ENCODE measurements at places on chromosomes 2 and 18. TPM values are rescaled to one million over a fixed set of nuclear protein-coding genes. Genes with fewer than 3 reads are reported as not detected.

The CD8B2 gene
- 0.27 TPM for total RNA-seq

GRCh38 chr2:165544897-165545296 lies 75.4 kb downstream of the CSRNP3 start:
- H3K27me3 ChIP-seq: no peaks in the 10 kb centered on the region
- DNase-seq: no peak
- no peak overlapping the region for H3K4me3 ChIP-seq
- no peaks in the 10 kb centered on the region for H3K4me1 ChIP-seq
- no peaks in the 10 kb centered on the region for H3K36me3 ChIP-seq
- no peak overlapping the region for H3K27ac ChIP-seq

GRCh38 chr2:229376866-229377265 lies 105.8 kb upstream of the PID1 start:
- H3K27ac ChIP-seq: no peak overlapping the region
- H3K27me3 ChIP-seq: no peaks in the 10 kb centered on the region
- H3K36me3 ChIP-seq: no peaks in the 10 kb centered on the region
- H3K4me3 ChIP-seq: no peak overlapping the region

The SP140 gene
- 10.6 TPM for total RNA-seq

- no peaks in the 10 kb centered on the region for H3K36me3 ChIP-seq
- H3K27me3 ChIP-seq: no peaks in the 10 kb centered on the region
- no peaks in the 10 kb centered on the region for H3K4me1 ChIP-seq
- H3K27ac ChIP-seq: no peak overlapping the region
- no peak overlapping the region for H3K4me3 ChIP-seq
Measured at GRCh38 chr2:162974771-162975170, 136.2 kb upstream of the KCNH7 start.

DNA sequence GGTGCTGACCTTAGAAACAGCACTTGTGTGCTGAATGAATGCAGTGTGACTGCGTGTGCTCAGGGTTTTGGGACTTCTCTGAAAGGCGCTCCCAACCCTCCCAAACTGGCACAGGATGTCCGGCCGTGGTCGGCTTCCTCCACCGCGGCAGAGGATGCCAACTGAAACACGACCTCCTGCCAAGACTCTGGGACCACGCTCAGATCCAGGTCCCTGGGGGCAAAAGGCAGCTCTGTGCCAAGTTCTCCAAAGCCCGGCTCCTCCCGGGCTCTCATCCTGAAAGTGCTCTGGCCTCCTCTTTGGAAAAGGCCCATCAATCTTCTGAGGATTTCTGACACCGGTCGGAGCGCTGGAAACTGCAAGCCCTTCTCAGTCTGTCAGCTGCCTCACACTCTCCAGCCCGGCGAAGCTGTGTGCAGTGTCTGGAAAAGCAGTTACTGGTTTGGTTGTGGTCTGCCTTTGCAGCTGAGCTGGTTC lies 32.3 kb upstream of the ZBTB7C start:
- no peaks in the 10 kb centered on the region for H3K27me3 ChIP-seq
- DNase-seq: no peak
- H3K4me3 ChIP-seq: no peak overlapping the region
- H3K36me3 ChIP-seq: no peaks in the 10 kb centered on the region
- no peak overlapping the region for H3K27ac ChIP-seq

The KATNAL2 gene
- total RNA-seq: 2.1 TPM

DNA sequence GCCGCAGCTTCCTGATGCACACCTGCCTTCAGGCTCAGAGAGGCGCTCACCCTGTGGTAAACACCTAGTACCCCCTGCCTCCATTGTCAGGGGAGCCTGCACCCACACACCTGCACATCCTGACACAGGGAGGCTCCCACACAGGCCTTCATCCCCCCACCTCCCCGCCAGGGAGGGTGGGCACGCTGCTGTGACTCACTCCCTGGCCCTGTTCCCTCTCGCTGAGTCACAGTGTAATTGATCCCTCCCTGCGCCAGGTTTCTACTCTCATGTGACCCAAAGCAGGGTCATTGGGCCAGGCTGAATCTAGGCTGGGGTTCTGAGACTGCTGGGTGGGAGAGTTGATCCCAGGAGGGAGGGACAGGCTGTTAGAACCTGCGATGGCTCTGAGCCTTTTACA lies 8.5 kb upstream of the CELF4 start:
- no peaks in the 10 kb centered on the region for H3K4me1 ChIP-seq
- H3K27ac ChIP-seq: no peak overlapping the region
- no peaks in the 10 kb centered on the region for H3K27me3 ChIP-seq
- no peak overlapping the region for H3K4me3 ChIP-seq

The SETBP1 gene
- total RNA-seq: 3.3 TPM

DNA sequence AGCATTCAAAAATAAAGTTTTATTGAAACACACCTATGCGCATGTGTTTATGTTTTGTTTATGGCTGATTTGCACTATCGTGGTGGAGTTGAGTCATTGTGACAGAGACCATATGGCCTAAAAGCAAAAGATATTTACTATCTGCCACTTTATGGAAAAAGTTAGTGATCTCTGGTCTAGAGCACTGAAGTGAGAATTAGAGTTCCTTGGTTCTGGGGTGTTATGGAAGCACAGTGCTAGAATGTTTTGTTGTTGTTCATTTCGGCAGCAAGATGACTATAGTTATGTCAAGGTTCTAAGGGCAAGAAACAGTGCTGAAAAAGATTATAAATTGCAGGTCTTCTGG lies 416.5 kb downstream of the SLC4A3 start:
- H3K4me3 ChIP-seq: no peak overlapping the region
- no peak for DNase-seq
- no peaks in the 10 kb centered on the region for H3K4me1 ChIP-seq
- H3K27ac ChIP-seq: no peak overlapping the region
- H3K27me3 ChIP-seq: no peaks in the 10 kb centered on the region

The ODC1 gene
- total RNA-seq: 31.5 TPM

The C2orf66 gene
- total RNA-seq: not detected

GRCh38 chr2:12498704-12499103 lies 218.0 kb upstream of the TRIB2 start:
- H3K36me3 ChIP-seq: no peaks in the 10 kb centered on the region
- H3K27ac ChIP-seq: no peak overlapping the region
- DNase-seq: no peak
- H3K4me3 ChIP-seq: no peak overlapping the region
- no peaks in the 10 kb centered on the region for H3K27me3 ChIP-seq
- H3K4me1 ChIP-seq: no peaks in the 10 kb centered on the region

DNA sequence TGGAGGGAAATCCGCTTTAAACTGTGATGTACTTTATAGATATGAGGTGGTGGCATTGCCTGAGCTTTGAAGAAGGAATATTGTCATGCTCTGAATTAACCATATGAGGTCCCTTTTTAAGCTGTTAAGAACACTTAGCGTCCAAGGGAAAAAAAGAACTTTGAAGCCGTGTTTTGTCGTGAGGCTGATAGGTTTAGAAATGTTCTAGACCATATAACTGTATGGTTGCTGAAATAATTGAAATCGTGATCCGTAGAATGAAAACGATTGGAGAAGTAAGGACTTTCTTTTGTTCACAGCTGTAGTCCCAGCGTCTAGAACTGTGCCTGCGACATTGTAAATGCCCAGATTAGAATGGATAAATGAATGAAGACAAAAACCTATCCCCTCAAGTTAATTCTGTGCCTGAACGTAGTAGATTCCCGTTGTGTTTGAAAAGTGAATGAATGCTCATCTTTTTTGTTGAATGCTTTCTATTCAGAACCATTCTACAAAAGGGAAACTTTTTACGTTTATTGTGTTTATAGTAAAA lies 1.5 kb downstream of the SMCHD1 start:
- H3K4me1 ChIP-seq: no peaks in the 10 kb centered on the region
- DNase-seq: no peak
- H3K4me3 ChIP-seq: peak overlapping the region; percentile 77
- peak overlapping the region; percentile 100 for H3K27ac ChIP-seq
- no peaks in the 10 kb centered on the region for H3K36me3 ChIP-seq

GRCh38 chr2:202877699-202878098 lies 6.1 kb upstream of the ICA1L start:
- H3K27me3 ChIP-seq: no peaks in the 10 kb centered on the region
- H3K36me3 ChIP-seq: no peaks in the 10 kb centered on the region
- no peak overlapping the region for H3K4me3 ChIP-seq
- H3K27ac ChIP-seq: no peak overlapping the region
- no peak for DNase-seq
- no peaks in the 10 kb centered on the region for H3K4me1 ChIP-seq

DNA sequence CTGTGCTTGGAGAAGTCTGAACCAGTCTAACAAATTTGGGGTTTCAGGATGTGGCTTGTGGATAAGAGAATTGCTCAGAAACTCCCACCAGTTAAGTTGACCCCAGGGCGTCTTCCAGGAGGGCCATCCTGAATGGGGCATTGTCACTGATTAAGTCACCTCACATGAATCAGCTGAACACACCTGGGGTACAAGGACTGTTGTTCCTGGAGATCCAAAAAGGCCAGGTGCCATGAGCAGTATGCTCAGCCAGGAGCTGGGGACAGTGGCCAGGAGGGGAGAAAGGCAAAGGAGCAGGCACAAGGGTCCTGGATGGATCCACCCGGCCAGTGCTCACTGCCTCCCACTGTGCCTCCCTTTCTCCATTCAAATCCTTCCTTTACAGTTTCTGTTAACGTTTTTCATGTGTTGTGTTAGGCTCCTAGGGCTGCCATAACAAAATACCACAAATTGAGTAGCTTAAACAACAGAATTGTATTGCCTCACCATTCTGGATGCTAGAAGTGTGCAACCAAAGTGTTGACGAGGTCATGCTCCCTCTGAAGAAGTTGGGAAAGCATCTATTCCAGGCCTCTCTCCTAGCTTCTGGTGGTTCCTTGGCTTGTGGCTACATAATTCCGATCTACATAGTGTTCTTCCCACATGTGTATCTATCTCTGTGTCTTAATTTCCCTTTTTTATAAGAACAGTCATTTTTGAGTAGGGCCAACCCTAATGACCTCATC lies 33.4 kb downstream of the TRABD2A start:
- DNase-seq: no peak
- H3K27me3 ChIP-seq: no peaks in the 10 kb centered on the region
- no peaks in the 10 kb centered on the region for H3K36me3 ChIP-seq

- H3K4me1 ChIP-seq: no peaks in the 10 kb centered on the region
- H3K4me3 ChIP-seq: no peak overlapping the region
- H3K27ac ChIP-seq: no peak overlapping the region
- no peaks in the 10 kb centered on the region for H3K27me3 ChIP-seq
- DNase-seq: no peak
Measured at GRCh38 chr2:71694501-71695234, 241.3 kb downstream of the DYSF start.

GRCh38 chr2:187360286-187360685 lies 87.8 kb downstream of the CALCRL start:
- H3K4me3 ChIP-seq: no peak overlapping the region
- no peaks in the 10 kb centered on the region for H3K4me1 ChIP-seq
- no peaks in the 10 kb centered on the region for H3K27me3 ChIP-seq

- H3K27me3 ChIP-seq: no peaks in the 10 kb centered on the region
- H3K4me1 ChIP-seq: no peaks in the 10 kb centered on the region
Measured at GRCh38 chr2:204743393-204743960, 198.2 kb downstream of the PARD3B start.

- no peak for DNase-seq
- H3K27me3 ChIP-seq: no peaks in the 10 kb centered on the region
- H3K4me3 ChIP-seq: no peak overlapping the region
Measured at GRCh38 chr2:156896294-156896693, 361.2 kb upstream of the GALNT5 start.

DNA sequence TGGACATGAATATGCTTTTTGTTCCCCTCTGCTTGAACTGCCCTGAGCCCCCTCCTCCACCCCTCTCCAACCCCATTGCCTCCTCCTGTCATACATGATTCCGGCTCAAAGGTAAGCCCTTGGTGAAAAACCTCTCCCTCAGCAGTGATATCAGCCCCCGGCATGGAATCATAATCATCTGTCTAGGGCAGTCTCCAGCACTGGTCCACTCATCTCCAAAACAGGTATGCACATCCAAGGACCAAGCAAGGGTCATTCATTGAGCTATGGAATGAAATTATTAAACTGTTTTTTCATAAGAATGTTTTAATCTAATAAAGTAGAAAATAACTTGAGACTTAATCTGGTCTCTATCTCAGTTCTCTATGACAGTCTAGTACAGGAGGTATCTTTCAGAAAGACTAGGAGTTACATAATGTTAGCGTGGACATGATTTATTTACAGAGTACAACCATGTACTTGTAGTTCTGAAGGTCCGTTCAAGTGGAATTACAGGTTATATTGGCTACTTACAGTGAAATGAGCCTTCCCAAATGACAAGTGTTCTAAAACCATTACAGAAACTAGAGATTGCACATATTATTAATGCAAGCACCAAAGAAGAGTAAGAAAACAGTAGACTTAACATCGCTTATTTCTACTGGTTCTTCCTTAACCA lies 75.2 kb downstream of the ACVR1 start:
- no peaks in the 10 kb centered on the region for H3K27me3 ChIP-seq
- no peaks in the 10 kb centered on the region for H3K4me1 ChIP-seq
- H3K36me3 ChIP-seq: peaks cover 11% of the 10 kb centered on the region
- no peak overlapping the region for H3K27ac ChIP-seq
- no peak for DNase-seq

The ABCA12 gene
- not detected for total RNA-seq

The HNMT gene
- total RNA-seq: 52.0 TPM

DNA sequence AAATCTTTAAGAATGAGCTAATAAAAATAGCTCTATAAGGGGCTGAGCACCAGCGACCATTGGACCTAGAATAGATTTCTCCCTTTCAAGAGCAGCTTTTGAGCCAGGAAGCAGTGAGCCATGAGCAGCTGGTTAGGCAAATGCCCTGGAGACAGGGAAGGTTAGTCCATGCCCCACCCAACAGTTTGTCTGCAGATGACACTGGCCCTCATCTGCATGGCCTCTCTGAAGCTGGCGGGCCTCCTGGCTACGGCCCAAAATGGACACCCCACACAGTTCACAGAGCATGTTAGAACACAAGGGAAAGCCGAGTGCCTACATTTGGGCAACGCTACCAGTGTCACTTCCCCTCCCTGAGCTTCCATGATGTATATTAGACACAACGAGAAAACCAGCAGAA lies 201.1 kb downstream of the MGAT5 start:
- H3K4me1 ChIP-seq: no peaks in the 10 kb centered on the region
- DNase-seq: peak; percentile 34
- H3K27ac ChIP-seq: no peak overlapping the region

GRCh38 chr2:176135035-176135440 lies 5.5 kb downstream of the HOXD8 start:
- no peaks in the 10 kb centered on the region for H3K27me3 ChIP-seq
- H3K4me3 ChIP-seq: no peak overlapping the region
- H3K27ac ChIP-seq: no peak overlapping the region
- no peaks in the 10 kb centered on the region for H3K36me3 ChIP-seq
- DNase-seq: no peak

The MBP gene
- 40.9 TPM for total RNA-seq

The RAPH1 gene
- total RNA-seq: 103 TPM

- no peak for DNase-seq
- H3K36me3 ChIP-seq: no peaks in the 10 kb centered on the region
- no peak overlapping the region for H3K4me3 ChIP-seq
- H3K27ac ChIP-seq: peak overlapping the region; percentile 85
- H3K27me3 ChIP-seq: no peaks in the 10 kb centered on the region
Measured at GRCh38 chr2:46308629-46309028, 11.4 kb downstream of the EPAS1 start.

The SULT1C3 gene
- total RNA-seq: 14.8 TPM

The SNED1 gene
- total RNA-seq: 27.6 TPM

GRCh38 chr2:206435742-206436141 lies 7.6 kb upstream of the ADAM23 start:
- H3K27ac ChIP-seq: no peak overlapping the region
- no peak overlapping the region for H3K4me3 ChIP-seq
- no peaks in the 10 kb centered on the region for H3K4me1 ChIP-seq
- H3K27me3 ChIP-seq: no peaks in the 10 kb centered on the region
- no peaks in the 10 kb centered on the region for H3K36me3 ChIP-seq

Measured in Peyer's patch (tissue), 4 donors.